ENCODE measurements at places on chromosomes 3 and 15.

DNA sequence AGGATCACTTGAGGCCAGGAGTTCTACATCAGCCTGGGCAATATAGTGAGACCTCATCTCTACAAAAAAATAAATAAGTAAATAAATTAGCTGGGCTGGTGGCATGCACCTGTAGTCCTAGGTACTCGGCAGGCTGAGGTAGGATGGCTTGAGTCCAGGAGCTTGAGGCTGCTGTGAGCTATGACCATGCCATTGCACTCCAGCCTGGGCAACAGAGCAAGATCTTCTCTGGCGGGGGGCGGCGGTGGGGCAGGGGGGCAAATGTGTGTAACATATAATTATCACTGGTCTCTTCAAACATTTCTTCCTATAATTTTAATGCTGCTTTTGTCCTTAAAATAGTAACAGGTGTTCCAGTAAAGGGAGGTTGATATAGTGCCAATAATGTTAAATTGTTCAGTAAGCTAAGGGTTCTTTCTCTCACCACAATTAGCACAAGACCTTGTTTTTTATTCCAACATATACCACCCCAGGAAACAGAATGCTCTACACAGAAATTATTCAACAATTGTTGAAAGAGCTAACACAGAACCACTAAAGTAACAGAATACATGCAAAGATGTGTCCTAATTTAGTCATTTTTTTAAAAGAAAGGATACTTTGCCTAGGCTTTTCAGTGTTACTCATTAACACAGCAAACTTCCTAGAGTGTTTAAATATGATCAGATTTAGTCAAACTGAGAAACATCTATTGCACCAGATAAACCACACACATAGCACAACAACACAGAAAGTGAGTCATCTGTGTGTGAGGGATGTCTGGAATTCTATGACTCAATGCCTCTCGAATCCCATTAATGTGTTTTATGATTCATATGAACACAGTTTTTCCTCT, 29.1 kb downstream of the ANKRD28 start:
- DNase-seq = no peak

- DNase-seq = no peak
Measured at GRCh38 chr15:89778861-89779260, 2.7 kb downstream of the MESP2 start.

DNA sequence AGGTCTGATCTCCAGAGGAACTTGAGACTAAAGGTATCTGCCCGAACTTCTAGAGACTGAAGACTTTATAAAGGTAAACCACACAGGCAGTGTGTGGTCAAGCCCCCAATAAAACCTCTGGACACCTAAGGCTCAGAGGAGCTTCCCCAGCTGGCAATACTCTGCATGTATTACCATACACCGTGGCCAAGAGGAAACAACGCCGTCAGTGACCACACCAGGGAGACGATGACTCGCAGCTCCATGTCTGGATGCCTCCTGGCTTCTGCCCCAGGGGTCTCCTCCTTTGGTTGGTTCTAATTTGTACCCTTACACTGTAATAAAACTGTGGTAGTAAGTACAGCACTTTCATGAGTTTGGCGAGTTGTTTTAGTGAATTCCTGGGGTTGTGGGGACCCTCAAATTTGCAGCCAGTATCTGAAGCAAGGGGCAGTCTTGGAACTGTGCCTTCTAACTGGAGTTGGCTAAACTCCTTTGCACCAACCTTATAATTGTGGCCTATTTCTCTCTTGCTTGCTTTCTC, 32.1 kb upstream of the BCL2L10 start:
- no peak for DNase-seq

GRCh38 chr3:148600902-148601765, 96.6 kb upstream of the AGTR1 start:
- DNase-seq = no peak

DNA sequence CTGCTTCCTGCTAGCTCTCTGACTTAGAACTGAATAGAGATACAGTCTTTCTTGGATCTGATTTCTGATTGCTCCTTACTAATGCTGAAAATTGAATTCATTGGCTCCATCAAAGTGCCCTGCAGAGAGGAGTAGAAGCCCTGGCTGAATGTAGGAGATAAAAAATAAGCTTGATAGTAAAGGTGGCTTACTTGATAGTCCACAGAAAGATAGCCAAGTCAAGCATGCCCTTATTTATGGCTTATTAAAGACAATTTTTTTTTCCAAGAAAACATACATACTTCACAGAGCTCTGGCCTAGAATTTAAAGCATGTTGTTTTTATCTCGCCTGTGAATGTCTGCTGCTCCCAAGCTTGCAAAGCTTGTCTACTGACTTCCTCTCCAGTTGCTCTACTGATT, 124.6 kb upstream of the CADPS start:
- DNase-seq = no peak

GRCh38 chr15:91255670-91256192, 155.7 kb downstream of the SV2B start:
- DNase-seq = no peak

- DNase-seq = no peak
Measured at GRCh38 chr3:42368861-42369260, 41.5 kb downstream of the LYZL4 start.

DNA sequence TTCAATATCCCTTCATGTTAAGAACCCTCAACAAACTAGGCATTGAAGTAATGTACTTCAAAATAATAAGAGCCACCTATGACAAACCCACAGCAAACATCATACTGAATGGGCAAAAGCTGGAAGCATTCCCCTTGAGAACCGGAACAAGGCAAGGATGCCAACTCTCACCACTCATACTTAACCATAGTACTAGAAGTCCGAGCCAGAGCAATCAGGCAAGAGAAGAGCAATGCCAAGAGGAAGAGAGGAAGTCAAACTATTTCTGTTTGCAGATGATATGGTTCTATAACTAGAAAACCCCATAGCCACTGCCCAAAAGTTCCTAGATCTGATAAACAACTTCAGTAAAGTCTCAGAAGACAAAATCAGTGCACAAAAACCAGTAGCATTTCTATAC, 161.9 kb downstream of the UBE2E2 start:
- DNase-seq = no peak

- no peak for DNase-seq
Measured at GRCh38 chr3:61269435-61269834, 18.2 kb upstream of the FHIT start.

GRCh38 chr3:64267721-64268604, 42.7 kb upstream of the PRICKLE2 start:
- DNase-seq = no peak

GRCh38 chr15:51098331-51098619, 3.6 kb upstream of the TNFAIP8L3 start:
- no peak for DNase-seq

DNA sequence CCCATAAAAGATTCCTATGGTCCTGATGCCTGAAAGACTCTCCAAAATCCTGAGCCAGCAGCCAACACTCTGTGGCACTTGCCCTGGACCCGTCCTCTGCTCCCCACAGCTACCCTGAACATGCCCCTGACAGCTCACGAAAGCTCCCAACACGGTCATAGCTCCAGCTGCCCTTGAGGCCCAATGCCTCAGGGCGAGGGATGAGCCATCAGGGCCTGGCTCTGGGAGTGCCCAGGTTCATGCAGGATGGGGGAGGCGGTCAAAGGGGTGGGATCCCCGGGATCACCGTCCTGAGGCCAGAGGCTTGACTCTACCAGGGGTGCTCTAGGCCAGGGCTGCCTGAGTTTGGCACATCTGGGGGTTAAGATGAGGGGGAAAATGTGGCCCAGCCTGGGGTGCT, 72.7 kb upstream of the RPL32 start:
- no peak for DNase-seq

- DNase-seq = no peak
Measured at GRCh38 chr3:189049458-189050236, 122.1 kb upstream of the TPRG1 start.

GRCh38 chr3:76866729-76867408, 173.0 kb upstream of the ROBO2 start:
- no peak for DNase-seq

DNA sequence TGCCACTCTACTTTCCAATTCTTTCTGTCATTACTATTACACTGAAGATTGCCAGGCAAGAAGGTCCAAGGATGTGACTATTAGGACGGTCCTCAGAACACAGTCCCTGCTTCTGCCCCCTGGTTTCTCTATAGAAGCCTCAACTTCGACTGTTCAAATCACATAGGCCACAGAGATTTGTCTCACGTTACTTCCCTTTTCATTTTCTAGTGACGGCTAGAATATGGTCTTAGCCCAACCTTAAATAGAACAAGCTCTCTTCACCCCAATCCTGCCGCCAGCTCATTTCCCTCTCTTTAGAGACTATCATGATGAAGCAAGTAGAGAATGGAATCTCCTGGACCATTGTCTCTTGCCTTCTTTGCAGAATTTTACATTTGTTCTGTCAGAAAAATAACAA, 84.9 kb downstream of the TIGIT start:
- DNase-seq = no peak

GRCh38 chr15:92452143-92452542, 58.5 kb downstream of the ST8SIA2 start:
- no peak for DNase-seq

DNA sequence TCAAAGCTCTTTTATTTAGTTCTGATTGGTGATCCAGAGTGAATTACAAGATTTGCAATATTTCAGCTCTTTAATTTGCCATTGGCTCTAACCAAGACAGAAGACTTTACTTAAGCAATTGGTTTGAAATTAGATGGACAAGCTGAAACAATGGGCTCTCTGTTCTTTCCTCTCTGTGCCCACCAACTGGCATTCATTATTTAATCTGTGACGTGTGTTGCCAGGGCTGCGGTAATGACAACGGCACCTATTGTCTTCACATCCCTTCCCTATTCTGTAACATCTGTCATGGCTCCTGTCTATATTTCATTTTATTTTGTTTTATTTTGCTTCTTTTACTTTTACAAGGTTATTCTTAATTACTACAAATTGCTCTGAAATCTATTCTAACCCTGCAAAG, 33.9 kb downstream of the PLD1 start:
- DNase-seq = no peak

- no peak for DNase-seq
Measured at GRCh38 chr3:111810909-111811308, 48.2 kb upstream of the PHLDB2 start.

DNA sequence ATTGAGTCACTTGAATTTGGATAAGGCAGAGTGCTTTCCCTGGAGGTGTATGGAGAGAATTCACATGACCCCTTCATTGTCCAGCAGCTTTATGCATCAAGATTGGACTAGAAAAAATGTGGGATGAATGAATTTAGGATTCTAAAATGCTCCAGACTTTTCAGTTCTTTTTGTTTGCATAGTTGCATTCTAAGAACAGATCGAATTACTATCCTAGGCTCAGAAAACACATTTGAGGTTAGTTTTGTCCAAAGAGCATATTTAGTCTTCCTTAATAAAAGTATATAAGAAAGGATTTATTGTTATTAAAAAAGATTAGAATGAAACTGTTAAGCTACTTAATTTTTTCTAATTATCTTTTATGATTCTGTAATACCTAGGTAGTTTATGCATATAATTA, 127.4 kb downstream of the UBE2E2 start:
- no peak for DNase-seq

- DNase-seq = no peak
Measured at GRCh38 chr3:123419850-123420297, 29.0 kb downstream of the ADCY5 start.

- no peak for DNase-seq
Measured at GRCh38 chr3:74121761-74122160, 492.7 kb downstream of the CNTN3 start.

DNA sequence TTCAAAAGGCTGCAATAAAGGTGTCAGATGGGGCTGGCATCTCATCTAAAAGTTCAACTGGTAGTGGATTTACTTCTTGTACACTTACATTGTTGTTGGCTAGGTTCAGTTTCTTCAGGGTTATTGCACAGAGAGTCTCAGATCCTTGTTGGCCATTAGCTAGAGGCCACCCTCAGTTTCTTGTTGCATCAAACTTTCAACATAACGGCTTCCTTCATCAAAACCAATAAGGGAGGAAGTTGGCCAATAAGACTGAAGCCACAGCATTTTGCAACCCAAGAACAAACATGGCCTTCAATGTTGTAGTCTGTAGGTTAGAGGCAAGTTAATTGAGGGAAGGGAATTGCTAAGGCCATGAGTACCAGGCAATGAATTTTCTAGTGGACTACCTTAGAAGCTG, 218.0 kb downstream of the ZBBX start:
- DNase-seq = no peak
